ENCODE measurements at places on chromosomes 12 and 14.

- peak; percentile 39 for DNase-seq
Measured at GRCh38 chr14:101947577-101947903, 16.8 kb upstream of the DYNC1H1 start.

GRCh38 chr12:100926669-100927248, 132.2 kb downstream of the ANO4 start:
- no peak for DNase-seq

- DNase-seq: no peak
Measured at GRCh38 chr12:104522985-104523722, 66.4 kb downstream of the CHST11 start.

GRCh38 chr14:86802726-86803125, 1190.3 kb downstream of the GALC start:
- DNase-seq: no peak

GRCh38 chr12:15709551-15709950, 79.6 kb downstream of the EPS8 start:
- DNase-seq: no peak

DNA sequence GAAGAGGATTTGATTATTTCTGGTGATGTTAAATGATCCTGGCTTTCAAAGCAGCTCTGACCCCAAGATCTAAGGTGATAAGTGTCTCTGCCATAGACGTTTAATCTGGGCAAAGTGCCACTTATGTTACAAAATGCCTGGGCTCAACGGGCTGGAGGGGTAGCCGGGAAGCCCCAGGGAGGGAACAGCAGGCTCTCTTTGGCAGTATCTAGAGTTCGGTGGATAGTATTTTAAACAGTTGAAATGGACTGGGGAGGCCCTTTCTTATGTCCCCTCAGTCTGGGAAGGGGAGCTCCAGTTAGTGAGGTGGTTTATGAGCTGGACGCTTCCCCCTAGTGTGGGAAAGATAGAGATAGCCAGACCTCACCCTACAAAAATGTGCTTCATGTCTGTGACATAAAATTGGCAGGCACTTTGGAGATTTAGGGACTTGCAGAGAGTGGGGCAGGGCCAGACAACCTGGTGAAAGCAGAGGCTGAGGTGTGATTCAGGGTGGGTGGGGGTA, 5.5 kb upstream of the HOXC11 start:
- no peak for DNase-seq

GRCh38 chr12:96486751-96487613, 2.4 kb upstream of the CFAP54 start:
- DNase-seq: no peak

DNA sequence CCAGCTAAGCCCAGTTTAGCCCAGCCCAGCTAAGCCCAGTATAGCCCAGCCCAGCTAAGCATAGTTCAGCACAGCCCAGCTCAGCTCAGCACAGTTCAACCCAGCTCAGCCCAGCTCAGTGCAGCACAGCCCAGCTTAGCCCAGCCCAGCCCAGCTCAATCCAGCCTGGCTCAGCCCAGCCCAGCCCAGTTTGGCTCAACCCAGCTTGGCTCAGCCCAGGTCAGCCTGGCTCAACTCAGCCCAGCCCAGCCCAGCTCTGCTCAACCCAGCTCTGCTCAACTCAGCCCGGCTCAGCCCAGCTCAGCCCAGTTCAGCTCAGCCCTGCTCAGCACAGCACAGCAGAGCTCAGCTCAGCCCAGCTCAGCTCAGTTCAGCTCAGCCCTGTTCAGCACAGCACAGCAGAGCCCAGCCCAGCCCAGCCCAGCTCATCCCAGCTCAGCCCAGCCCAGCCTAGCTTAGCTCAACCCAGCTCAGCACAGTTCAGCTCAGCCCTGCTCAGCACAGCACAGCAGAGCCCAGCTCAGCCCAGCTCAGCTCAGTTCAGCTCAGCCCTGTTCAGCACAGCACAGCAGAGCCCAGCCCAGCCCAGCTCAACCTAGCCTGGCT, 330.9 kb downstream of the TMEM121 start:
- DNase-seq: peak; percentile 24

DNA sequence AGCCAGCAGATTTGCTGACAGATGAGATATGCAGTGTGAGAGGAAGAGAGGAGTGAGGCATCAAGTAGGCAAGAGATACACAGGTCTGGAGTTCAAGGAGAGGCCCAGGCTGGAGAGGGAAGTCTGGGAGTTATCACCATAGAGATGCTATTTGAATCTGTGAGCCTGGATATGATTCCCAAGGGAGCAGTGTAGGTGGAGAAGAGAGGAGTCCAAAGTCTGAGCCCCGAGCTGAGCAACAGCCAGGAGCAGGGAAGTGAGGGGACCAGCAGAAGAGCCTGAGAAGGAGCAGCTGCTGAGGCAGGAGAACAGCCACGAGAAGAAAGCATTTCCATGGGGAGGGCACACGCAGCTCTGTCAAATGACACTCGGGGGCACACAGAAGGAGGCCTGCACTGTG, 20.2 kb upstream of the NXPH4 start:
- DNase-seq: no peak

- no peak for DNase-seq
Measured at GRCh38 chr14:99534863-99535262, 53.7 kb downstream of the CCNK start.

- no peak for DNase-seq
Measured at GRCh38 chr12:44224399-44225148, 388.7 kb downstream of the TMEM117 start.

- DNase-seq: no peak
Measured at GRCh38 chr12:67921286-67921685, 68.0 kb upstream of the IFNG-AS1 start.

GRCh38 chr12:57241402-57242310, 9.3 kb downstream of the STAC3 start:
- DNase-seq: no peak

DNA sequence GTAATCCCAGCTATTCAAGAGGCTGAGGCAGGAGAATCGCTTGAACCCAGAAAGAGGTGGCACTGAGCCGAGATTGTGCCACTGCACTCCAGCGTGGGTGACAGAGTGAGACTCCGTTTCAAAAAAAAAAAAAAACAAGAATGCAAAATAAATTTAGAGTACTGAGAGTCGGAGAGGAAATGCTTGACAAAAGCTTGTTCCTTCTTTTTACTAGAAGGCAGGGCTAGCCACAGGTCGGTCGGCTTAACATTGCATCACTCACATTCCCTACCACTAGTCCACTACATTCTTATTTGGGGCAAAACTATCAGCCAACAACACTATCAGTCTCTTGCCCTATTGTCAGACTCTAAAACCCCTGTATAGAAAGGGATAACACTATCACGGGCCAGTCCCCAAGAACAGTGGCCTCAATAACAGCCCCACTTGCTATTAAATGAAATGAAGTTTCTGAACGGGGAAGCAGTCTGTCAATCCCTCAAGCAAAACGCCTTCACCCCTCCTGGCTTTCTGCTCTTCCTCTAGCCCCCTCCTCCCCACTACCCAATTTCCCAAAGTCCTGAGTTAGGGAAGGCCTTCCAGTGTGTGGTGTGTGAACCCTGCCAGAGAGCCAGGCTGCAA, 1.0 kb downstream of the RNF41 start:
- no peak for DNase-seq

DNA sequence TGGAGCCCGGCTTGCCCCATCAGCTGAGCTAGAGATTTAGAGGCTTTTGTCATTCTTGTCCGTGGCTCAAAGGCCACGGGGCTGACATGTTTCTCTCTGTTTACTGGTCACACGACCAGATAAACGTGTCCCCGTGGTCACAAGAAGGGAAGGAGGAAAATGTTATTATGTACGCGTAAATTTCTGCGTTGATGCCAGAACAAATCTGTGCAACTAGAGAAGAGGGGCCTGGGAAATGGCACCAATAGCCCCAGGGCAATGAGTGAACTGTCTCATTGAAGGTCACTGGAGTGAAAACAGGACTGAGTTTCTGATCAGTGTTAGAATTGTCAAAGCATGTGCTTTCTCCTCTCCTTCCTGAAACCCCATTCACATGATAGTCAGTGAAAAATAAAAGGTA, 25.3 kb downstream of the OAS2 start:
- DNase-seq: no peak

DNA sequence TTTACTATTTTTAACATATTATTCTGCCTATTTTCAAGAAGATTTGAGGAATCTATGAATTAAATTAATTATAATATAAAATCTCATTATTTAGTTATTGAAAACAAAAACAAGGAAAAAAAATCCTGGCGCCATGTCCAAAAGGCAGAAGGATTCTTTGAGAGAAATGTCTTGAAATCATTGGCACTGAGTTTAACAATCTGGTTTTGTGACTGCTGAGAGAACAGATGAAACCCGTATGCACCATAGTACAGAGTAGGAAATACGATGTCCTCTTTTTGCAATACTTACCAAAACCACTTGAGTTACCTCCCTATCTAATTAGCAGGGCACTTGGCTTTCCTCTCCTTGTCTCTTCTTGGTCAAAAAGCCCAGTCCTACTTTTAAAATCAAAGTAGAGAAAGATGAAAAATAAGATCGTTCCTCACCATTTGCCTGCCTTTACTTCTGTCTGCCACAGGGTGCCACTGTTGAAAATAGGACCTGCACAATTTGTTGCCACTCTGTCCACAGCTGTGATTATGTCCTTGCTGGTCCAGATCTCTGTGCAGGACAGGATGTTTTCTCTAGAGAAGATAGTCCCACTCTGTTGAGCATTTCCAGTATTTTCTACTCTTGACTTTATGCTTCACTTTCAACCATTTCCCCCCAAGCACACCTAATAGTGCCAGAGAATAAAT, 179.7 kb downstream of the PDZRN4 start:
- no peak for DNase-seq

Data from T-helper 2 cell (primary cell).